ENCODE measurements at places on chromosomes 7 and 10. TPM values are rescaled to one million over a fixed set of nuclear protein-coding genes. Genes with fewer than 3 reads are reported as not detected.
A peak's percentile ranks its signal among the peaks of the same experiment; 100 is the strongest.

FFAR4 gene
- total RNA-seq: 44.2 TPM

GRCh38 chr10:116777006-116777405 is 34.6 kb upstream of the HSPA12A start:
- H3K27ac ChIP-seq: no peak overlapping the region
- H3K4me1 ChIP-seq: peaks cover 4% of the 10 kb centered on the region
- no peaks in the 10 kb centered on the region for H3K36me3 ChIP-seq

LIPM gene
- total RNA-seq: not detected

NPC1L1 gene
- total RNA-seq: 0.10 TPM

GRCh38 chr10:101287183-101287996 is 58.1 kb upstream of the LBX1 start:
- no peak overlapping the region for H3K4me3 ChIP-seq
- H3K27me3 ChIP-seq: peaks cover 66% of the 10 kb centered on the region
- no peaks in the 10 kb centered on the region for H3K36me3 ChIP-seq
- H3K27ac ChIP-seq: no peak overlapping the region
- DNase-seq: no peak

GRCh38 chr7:137417464-137417863 is 73.9 kb upstream of the PTN start:
- no peaks in the 10 kb centered on the region for H3K4me1 ChIP-seq
- no peak overlapping the region for H3K4me3 ChIP-seq
- H3K27me3 ChIP-seq: no peaks in the 10 kb centered on the region
- H3K36me3 ChIP-seq: no peaks in the 10 kb centered on the region
- no peak for DNase-seq

- no peaks in the 10 kb centered on the region for H3K36me3 ChIP-seq
- H3K27me3 ChIP-seq: no peaks in the 10 kb centered on the region
- no peak overlapping the region for H3K4me3 ChIP-seq
- H3K27ac ChIP-seq: no peak overlapping the region
- DNase-seq: no peak
Measured at GRCh38 chr7:24199978-24200377, 84.0 kb upstream of the NPY start.

- no peaks in the 10 kb centered on the region for H3K27me3 ChIP-seq
- no peak overlapping the region for H3K27ac ChIP-seq
- no peak overlapping the region for H3K4me3 ChIP-seq
- no peak for DNase-seq
Measured at GRCh38 chr10:44818041-44818649, 93.0 kb upstream of the TMEM72 start.

DNA sequence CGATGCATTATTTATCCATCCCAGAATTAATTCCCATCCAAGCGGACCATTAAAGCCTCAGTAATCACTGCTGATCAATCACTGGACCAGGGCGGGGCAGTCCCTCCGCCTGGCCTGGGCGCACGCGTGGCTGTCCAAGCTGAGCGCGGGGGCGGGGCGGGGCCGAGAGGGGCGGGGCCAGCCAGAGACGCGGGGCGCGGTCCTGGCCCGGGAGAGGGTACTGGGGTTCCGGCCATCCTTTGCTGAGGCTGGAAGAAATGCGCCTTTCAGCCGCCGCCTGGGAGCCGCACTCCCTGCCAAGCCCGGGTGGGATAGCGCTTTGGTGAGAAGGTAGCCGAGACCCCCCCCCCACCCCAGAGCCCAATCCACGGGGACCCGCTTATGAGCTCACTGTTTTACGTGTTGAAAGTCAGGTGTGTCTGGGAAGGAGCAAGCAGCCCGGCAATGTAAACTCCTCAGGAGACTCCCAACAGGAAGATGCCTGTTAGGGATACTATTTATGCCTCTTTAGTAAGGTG is at the start of gene ARHGAP22:
TSS of gene ARHGAP22 (minus strand) at position 83 of the 518 bp plus-strand sequence. CDS start 277 bp downstream, outside the sequence.
- H3K27ac ChIP-seq: no peak within 1 kb of the TSS
- H3K36me3 ChIP-seq: no peaks in the 10 kb centered on the region
- peak; percentile 58 for DNase-seq

DNA sequence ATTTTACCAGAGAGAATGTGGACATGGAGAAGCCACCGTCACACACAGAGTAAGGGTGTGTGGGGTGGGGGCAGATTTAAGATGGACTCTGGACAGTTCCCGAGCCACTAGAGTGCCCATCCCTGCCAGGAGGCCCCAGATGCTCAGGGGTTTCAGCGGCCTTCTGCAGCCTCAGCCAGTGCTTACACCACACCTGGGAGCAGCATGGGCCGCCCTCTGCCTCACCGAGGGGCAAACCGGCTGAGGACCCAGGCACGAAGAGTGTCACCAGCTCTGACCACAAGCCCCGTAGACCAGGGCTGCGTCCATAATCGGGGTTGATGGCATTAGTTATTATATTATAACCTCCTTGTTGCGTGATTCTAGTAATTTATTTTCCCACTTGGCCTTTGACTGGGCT is 6.7 kb upstream of the MNX1 start:
- no peak overlapping the region for H3K27ac ChIP-seq
- H3K36me3 ChIP-seq: no peaks in the 10 kb centered on the region
- H3K27me3 ChIP-seq: peaks cover 71% of the 10 kb centered on the region
- H3K4me3 ChIP-seq: no peak overlapping the region
- no peak for DNase-seq
- peaks cover 23% of the 10 kb centered on the region for H3K4me1 ChIP-seq

DNA sequence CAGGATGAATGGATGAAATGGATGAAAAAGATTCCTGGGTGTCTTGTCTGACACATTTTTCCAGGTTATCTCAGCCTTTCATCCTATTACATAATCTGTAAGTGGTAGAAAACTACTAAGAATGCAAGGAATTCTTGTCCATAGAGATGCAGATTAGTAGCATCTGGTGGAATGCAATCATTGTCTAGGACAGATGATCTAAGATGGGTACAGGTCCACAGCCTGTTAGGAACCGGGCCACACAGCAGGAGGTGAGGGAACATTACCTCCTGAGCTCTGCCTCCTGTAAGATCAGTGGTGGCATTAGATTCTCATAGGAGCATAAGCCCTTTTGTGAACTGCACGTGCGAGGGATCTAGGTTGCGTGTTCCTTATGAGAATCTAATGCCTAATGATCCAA is 225.0 kb downstream of the CALN1 start:
- H3K36me3 ChIP-seq: no peaks in the 10 kb centered on the region
- H3K27ac ChIP-seq: no peak overlapping the region
- no peaks in the 10 kb centered on the region for H3K4me1 ChIP-seq
- no peak overlapping the region for H3K4me3 ChIP-seq
- no peaks in the 10 kb centered on the region for H3K27me3 ChIP-seq
- no peak for DNase-seq

ERVW-1 gene
- total RNA-seq: not detected

DNA sequence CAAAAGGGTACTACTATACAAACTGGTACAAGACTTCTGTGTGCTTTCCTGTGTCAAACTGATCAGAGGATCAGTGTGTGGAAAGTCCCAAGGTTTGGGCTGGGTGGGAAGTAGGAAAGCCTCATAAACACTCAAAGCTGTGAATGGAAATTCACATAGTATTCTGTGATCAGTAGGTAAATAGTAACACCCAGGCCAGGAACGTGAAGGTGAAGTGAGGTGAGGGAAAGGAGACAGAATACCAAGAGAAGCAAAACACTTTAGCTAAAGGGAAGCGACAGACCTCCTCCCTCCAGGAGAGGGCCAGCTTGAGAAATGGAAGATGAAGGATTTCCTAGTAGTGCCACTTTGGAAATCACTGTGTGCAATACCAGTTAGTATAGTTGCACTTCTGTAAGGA is 451.9 kb downstream of the KCNMA1 start:
- H3K27ac ChIP-seq: no peak overlapping the region
- DNase-seq: no peak
- H3K4me1 ChIP-seq: no peaks in the 10 kb centered on the region

UCN3 gene
- 4.0 TPM for total RNA-seq

- no peaks in the 10 kb centered on the region for H3K36me3 ChIP-seq
- DNase-seq: no peak
- H3K27me3 ChIP-seq: no peaks in the 10 kb centered on the region
- H3K27ac ChIP-seq: no peak overlapping the region
Measured at GRCh38 chr7:92412745-92413144, 34.5 kb upstream of the GATAD1 start.

All from colonic mucosa (tissue), 4 donors.